Vagina (tissue), 2 donors: ENCODE measurements at places on chromosomes 7 and 10. TPM values are rescaled to one million over a fixed set of nuclear protein-coding genes. Genes with fewer than 3 reads are reported as not detected.

DNA sequence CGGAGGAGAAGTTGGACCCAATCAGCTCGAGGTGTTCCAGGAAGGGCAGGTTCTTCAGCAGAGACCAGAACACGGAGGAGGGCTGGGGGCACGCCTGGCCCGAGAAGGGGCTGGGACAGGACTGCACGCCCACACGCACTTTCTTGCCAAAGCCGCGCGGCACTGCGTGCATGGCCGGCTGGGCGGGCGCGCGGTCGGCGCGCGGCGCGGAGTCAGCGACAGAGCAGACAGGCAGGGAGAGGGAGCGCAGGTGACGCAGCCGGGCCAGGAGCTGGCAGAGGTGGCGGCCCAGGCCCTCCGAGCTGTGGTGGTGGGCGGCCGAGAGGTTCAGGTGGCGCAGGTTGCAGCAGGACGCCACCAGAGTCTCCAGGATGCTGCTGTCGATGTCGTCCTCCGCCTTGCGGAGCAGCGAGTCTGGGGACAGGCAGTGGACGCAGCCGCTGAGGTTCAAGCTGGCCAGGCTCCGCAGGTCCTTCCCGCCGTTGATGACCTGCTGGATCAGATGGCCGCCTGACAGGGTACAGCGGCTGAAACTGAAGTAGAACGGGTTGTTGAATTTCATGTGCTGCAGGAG, 77.2 kb upstream of the TNRC18 start:
- DNase-seq = no peak

DNA sequence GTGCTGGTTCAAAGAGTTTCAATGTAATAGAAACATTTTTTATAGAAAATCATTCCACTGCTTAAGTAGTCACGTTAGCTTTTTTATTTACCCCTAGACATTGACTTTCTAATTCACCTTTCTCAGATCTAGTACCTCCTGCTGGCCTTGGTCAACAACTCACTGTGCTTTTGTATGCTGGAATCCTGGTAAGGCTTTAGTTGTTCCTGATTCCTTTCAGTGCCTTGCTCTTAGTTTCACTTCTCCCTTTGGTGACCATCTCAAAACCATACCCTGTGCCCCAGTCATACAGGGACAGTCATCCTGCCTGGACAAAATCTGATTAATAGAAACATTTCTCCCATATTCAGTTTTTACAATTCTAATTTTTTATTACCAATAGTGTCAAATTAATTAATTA, 130.2 kb downstream of the GPR37 start:
- no peak for DNase-seq

DNA sequence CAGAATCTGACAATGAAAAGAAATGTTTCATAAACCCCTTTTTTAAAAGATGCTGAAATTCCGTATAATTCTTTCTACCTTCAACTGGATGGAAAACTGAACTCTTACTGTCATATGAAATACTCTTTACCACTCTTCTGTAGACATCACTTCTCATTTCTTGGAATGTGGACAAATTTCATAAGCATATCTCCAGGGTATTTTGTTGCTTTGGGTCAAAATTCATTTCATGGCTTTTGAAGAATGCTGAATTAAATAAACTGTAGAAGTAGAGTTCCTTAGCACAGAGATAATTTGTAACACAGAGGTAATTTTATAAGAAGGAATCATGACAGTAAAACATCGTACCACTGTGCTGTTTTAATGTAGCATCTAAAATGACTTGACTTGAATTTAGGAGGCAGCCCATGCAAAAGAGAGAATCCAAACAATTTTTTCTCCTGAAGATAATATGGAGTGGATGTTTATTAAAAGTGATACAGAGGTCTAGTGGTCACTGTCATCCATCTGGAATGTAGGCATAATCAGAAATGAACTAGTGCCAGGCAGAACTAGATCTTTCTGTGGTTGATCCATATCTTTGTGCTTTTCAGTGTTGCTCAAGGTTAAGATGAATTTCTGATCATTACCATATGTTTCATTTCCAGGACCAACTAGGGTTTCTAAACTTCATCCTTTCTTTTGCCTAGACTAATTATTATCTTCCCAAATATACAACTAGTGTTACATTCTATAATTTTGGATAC, 492.0 kb downstream of the KIF20B start:
- DNase-seq = no peak

DNA sequence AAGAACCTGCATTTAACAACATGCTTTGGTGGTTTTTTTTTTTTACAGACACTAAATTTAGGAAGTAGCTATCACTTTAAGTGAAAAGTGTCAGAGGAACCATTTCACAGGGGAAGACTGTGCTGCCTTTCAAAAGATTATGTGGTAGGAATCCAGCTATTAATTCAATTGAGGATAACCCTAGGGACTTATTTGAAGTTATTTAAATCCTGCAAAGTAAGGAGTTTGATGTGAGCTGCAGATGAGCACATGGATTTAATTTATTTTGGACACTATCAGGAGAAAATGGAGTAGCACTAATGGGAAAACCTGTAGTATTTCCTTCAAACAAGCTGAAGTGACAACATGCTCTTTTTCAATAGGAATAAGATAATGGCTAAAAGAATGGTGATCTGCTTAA, 419.8 kb downstream of the ANKRD7 start:
- no peak for DNase-seq

GRCh38 chr10:23358357-23358756, 13.8 kb upstream of the C10orf67 start:
- DNase-seq = no peak

DNA sequence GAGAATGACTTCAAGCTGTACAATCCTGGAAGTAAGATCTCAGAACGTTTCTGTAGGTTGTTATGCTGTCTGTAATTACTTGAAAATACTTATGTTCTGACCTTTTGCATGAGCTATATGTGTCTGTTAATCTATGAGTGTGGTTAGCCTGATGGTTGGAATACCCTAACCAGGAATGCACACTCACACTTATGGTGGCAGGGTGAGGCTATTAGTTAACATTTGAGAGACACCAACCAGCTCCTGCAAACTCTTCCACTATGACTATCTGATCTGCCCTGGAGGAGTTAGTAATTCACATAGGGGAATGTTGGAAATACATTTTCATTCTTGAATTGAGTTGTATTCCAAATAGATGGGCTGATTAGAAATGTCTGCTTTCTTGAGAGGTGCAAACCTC, 450.3 kb downstream of the INHBA start:
- no peak for DNase-seq

DNA sequence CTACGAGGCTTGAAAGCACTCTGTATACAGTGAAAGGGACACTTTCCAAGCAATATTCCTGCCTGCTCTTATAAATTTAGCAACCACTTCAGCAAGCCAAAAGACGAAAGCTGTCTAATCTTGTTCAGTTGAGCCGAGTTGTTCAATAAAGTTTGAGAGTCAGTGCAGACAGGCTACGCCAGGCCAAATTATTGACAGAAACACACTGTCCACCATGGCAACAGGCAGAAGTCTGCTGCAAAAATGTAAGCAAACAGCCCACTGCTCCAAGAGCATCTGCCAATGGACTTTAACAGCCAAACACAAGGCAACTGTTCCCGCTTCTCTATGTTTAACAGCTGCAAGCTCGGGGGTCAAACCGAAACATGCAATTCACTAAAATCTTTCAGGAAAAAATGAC, 85.7 kb downstream of the GLI3 start:
- DNase-seq = no peak

GRCh38 chr10:112593023-112593422, 146.0 kb downstream of the VTI1A start:
- no peak for DNase-seq

GRCh38 chr10:123227706-123228105, 73.5 kb downstream of the BUB3 start:
- DNase-seq = no peak

DNA sequence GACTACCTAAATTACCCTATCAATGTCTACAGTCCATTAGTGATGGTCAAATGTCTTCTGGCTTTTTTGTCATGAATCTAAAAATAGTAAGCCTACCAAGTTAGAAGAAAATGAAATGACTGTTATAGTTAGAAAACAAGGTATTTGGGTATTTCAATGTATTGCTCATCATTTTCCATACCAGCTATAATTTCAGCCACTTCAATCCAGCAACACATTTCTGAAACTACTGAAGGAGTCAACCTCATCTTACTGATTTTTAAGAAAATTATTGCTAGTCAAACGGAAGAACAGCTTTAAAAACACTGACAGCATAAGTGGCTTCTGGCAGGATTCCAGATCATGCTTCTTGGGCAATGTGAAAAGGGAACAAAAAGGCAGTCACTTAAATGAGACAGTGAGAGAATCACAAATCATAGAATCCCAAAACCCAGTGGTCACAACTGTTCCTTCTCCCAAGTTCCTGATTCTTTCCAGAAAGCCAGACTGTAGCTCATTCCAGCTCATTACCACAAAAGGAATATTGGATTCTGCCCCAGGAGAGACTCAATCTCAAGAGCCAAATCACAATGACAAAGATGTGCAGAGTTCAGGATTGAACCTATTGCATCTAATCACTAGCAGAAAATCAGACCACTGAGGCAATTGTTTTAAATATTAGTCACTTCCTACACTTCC, 61.2 kb upstream of the LRRN3 start:
- DNase-seq = no peak

GRCh38 chr10:118865998-118866693, 111.4 kb upstream of the CACUL1 start:
- no peak for DNase-seq

- DNase-seq = no peak
These were observed 282.9 kb downstream of the TWIST1 start for GRCh38 chr7:18834577-18834976.

DNA sequence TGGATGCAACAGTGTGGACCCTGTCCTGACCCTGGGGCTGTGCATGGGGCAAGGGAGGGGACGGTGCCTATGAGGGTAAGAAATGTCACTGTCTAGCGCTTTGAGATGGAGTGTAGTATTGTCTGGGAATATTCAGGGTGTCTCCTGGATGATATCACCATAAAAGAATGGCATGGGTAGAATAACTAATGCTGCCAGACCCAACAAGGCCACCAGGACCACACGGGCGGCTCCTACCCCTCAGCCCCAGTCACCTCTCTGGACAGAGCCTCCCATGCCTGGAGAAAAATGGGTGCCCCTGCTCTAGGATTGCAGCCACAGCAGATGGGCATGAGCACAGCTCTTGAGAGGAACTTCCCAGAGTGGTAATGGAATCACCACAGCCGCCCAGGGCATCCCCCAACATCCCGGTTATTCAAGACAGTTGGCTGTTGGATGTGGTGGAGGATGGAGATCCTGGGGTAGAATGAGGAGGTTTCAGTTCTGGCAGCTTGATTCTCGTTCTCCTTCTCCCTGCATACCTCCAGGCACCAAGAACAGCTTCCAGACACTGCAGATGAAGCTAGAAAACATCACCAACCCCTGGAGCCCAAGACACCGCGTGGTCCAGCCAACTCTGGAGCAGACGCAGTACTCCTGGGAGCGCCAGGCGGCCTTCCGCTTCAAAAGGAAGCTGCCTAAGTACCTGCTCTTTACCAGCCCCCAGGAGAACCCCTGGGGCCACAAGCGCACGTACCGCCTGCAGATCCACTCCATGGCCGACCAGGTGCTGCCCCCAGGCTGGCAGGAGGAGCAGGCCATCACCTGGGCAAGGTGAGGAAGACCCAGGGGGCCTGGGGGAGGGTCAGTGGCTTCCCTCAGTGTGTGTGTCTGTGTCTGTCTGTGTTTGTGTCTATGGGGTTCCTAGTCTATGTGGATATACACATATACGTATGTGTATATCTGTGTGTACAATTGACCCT, 6.2 kb downstream of the AOC1 start:
- no peak for DNase-seq

- no peak for DNase-seq
These were observed 78.6 kb downstream of the SORCS1 start for GRCh38 chr10:107085665-107086525.

- DNase-seq = no peak
These were observed 19.6 kb downstream of the C10orf62 start for GRCh38 chr10:97608991-97609561.

GRCh38 chr7:71096351-71096750, 35.6 kb upstream of the GALNT17 start:
- DNase-seq = no peak

- no peak for DNase-seq
These were observed 37.2 kb downstream of the CLEC2L start for GRCh38 chr7:139560678-139561077.

Gene FEZF1
- not detected for total RNA-seq

Gene ASB10
- total RNA-seq = not detected

Gene GCK
- 1.7 TPM for total RNA-seq

Gene ASIC3
- 3.7 TPM for total RNA-seq

Gene PRRT4
- total RNA-seq = 7.6 TPM

Gene SPACDR
- total RNA-seq = not detected

Gene SFRP5
- 1.7 TPM for total RNA-seq

Gene GOLGA7B
- 2.5 TPM for total RNA-seq

Gene ANKRD30A
- total RNA-seq = not detected

Gene UPK3BL2
- total RNA-seq = 9.8 TPM

Gene PLEKHA8
- total RNA-seq = 12.3 TPM

Gene RSPH10B
- total RNA-seq = not detected

Gene ZNF365
- 0.74 TPM for total RNA-seq
